ENCODE measurements at places on chromosomes 2 and 18.

GRCh38 chr2:168613551-168613950 lies 157.5 kb downstream of the CERS6 start:
- no peak for DNase-seq

- DNase-seq, result no peak
Observed at GRCh38 chr2:104945866-104946265, 92.0 kb downstream of the POU3F3 start.

GRCh38 chr2:69972822-69973221 lies 11.4 kb upstream of the ASPRV1 start:
- no peak for DNase-seq

DNA sequence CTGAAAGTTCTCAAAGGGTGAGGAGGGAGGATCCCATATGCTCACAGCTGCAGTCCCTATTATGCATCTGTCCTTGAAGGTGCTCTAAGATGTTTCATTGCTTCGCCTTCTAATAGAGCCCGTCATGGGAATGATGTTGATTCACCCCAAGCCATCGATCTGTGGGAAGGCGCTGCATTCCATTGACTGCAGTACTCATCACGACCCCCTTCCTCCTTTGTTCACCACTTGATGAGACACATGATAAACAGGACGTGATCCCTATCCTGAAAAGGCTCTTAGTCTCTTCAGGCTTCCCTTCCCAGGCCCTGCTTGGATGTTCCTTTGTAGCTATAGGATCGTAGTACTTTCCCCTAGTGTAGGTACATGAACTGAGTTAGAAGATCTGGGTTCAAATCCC lies 181.8 kb downstream of the AGPS start:
- DNase-seq, result no peak

- no peak for DNase-seq
Observed at GRCh38 chr2:74252862-74253261, 54.4 kb downstream of the MTHFD2 start.

GRCh38 chr2:199459286-199460100 lies 1.8 kb upstream of the SATB2 start:
- DNase-seq, result peak; percentile 88

GRCh38 chr18:53682796-53683195 lies 541.7 kb downstream of the MBD2 start:
- no peak for DNase-seq

GRCh38 chr2:225379856-225380255 lies 19.7 kb upstream of the NYAP2 start:
- no peak for DNase-seq

GRCh38 chr2:65605743-65606058 lies 173.3 kb upstream of the SPRED2 start:
- DNase-seq, result no peak

- no peak for DNase-seq
Observed at GRCh38 chr2:232162187-232162586, 200.7 kb downstream of the DIS3L2 start.

GRCh38 chr2:174383796-174384195 lies 11.7 kb upstream of the SCRN3 start:
- peak; percentile 31 for DNase-seq

DNA sequence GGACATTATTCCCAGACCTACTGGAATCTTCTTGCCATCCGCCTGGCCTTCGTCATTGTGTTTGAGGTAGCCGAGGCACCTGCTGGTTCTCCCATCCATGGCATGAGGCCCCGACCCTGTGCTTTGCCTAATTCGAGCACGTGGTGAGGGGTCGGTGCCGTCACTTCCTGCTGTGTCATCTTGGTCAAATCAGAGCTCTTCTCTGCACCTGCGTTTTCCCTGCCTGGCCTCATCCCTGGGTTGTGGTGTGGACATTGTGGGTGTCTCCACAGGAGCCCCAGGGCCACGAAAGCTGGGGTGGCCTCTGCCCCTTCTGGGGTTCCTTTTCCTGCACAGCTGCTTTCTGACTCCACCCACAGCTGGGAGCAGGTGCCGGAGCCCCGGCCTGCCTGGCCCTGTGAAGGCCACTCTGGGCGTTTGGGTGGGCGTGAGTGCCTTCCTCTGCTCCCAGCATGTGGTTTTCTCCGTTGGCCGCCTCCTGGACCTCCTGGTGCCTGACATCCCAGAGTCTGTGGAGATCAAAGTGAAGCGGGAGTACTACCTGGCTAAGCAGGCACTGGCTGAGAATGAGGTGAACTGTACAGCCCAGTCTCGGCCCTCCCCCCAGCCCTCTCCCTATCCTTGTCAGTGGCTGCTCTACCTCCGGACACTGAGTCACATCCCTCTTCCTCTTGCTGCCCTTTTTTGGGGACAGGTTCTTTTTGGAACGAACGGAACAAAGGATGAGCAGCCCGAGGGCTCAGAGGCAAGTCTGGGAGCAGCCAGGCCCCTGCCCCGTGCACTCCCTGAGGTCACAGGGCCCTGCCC lies 34.9 kb downstream of the ANO7 start:
- DNase-seq, result no peak
